Fibroblast of skin of right biceps (primary cell): ENCODE measurements at places on chromosomes 5 and 9.

DNA sequence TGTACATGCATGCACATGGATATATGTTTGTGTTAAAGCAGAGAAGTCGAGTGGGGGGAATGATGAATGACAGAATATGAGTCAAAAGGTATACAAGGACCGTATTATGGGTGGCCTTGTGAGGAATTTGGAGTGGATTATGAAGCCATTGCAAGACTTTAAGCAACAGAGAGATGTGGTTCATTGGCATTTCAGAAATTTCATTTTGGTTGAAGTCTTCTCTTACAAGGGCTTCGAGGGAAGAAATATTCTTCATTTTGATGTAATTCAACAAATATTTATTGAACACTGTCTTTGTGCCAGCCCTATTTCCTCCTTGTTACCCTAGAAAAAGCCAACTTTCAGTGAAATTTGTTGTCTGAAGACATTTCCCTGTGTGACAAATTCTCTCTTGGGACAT lies 83.9 kb upstream of the SLCO6A1 start:
- DNase-seq, result peak; percentile 68

DNA sequence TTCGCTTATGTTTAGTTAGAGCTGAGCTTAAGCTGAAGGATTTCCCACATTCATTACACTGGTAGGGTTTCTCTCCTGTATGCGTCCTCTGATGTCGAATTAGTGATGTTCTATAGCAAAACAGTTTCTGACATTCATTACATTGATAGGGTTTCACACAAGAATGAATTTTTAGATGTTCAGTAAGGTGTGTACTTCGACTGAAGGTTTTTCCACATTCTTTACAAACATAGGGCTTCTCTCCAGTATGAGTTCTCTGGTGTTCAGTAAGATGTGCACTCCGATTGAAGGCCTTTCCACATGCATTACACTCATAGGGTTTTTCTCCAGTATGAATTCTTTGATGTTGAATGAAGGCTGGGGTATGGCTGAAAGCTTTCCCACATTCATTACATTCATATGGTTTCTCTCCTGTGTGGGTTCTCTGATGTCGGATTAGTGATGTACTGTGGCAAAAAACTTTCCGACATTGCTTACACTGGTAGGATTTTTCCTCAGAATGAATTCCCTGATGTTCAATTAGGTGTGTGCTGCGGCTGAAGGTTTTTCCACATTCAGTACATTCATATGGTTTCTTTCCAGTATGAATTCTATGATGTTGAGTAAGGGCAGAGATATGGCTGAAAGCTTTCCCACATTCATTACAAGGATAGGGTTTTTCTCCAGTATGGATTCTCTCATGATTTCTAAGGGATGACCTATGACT lies 14.6 kb downstream of the ZNF883 start:
- no peak for DNase-seq

- no peak for DNase-seq
These were observed 229.6 kb upstream of the DAP start for GRCh38 chr5:10990634-10991033.

DNA sequence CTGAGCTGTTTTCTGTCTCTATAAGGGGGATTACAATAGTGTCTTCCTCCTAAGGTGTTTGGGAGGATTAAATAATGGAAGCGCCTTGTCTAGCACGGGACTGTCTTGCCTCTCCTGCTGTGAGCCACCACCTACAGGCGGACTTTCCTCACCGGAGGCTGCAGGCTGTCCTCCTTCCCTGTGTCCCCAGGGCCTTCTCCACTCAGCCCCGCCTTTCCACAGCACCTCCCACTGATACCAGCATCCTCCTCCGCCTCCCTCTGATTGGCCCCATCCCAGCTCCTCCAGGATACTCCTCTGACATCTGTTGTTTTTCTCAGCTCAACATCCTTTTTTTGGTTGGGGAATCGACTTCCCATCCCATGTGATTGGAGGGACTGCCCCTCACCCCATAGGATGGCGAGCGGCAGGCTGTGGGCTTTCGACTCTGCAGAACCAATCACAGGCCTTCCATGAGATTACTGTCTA lies 851 bp upstream of the ZDHHC12 start:
- DNase-seq, result peak; percentile 82

- no peak for DNase-seq
These were observed 571 bp upstream of the S1PR3 start for GRCh38 chr9:88990729-88991065.

GRCh38 chr9:85416715-85417114 lies 325.0 kb downstream of the AGTPBP1 start:
- no peak for DNase-seq

GRCh38 chr9:69370430-69370829 lies 45.4 kb downstream of the ENTREP1 start:
- no peak for DNase-seq

DNA sequence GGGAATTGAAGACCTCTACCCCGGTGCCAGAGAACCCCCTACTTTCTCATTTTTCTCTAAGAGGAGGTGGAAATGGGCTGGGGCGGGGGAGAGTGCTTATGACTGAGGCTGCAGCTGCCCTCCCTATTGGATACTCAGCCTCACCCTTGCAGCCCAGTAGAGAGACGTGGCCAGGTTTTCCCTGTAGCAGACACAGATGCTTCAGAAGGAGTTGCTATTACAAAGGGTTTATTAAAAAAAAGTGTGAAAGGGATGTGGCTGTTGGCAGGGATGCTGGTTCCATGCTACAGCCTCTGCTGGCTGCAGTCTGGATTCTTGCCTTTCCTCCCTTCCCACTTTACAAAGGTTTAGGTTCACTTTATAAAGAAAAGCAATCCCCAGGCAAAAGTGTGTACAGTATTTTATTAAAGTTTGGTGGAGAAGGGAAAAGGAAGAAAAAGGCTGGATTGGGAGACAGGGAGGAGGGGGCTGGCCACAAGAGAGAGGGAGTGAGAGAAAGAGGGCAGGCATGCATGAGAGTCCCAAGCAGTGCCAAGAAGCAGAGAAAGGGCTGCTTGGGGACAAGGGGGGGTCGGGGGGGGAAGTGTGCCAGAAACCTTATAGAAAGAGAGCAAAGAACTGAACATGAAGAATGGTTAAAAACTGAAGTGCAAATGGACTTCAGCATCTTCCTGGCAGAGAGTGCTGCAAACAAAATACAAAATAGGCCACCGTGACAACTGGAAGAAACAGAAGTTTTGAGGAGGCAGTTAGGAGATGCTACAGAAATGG lies 29.5 kb upstream of the NFIB start:
- no peak for DNase-seq

DNA sequence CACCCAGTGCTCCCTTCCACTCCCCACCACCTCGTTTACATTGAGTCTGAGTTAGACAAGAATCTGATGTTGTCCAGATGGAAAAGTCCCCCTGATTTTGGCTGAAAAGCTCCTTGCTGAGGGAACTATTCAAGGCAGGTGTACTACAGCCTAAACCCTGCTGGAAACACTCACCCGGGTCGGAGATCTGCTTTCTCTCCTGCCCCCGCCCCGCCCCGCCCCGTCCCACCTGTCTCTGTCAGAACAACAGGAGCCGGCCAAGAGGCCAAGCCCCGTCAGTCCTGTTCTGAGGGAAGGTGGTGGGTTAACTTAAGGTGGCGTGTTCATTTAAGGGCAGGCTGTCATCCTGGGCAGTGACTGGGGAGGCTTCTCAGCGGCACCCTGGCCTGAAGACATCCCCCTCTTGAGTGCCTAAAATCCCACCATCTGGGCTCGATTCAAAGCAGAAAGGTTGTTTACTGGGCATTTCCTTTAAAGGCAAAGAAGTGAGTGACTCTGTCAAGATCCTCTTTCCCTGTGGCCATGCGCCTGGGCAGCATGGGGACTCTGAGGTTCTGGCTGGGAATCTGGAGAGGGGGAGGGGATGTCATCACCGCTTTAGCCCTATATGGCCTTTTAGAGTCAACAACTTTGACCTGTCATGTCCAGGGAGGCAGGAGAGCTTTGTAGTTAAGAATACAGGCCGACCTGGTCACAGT lies 71.1 kb upstream of the NEURL1B start:
- no peak for DNase-seq

DNA sequence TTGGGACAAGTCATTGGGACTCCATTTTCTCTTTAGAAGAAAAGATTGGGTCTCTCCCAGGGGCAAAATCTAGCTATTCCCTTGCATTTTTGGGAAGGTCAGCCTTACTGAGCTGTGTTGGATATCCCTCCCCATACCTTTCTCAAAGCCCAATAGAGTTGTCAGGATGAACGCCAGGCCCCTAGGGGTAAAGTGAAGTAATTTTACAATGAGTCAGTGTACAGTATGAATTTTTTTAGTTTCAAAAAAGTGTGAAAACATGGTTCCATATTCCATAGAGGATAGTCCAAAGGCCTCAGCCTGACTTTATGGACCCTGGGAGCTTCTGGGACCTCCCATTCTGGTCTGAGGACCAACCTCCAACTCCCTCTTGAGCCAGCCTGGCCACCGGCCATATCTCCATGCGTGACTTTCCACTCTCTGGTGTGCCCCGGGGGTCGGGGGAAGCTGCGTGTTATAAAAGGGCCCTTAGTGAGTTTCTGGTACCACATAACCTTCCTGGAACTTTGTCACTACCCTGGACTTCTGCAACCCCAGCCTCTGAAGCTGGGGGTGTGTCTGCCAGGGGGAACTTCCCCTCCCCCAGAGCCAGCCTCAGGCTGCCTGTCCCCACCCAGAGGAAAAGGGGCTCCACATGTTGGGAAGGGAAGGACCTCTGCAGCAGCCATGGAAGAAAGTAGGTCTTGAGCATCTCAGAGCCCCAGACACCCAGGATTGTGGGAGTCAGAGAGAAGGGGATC lies 52.4 kb upstream of the SYNPO start:
- DNase-seq, result peak; percentile 54

DNA sequence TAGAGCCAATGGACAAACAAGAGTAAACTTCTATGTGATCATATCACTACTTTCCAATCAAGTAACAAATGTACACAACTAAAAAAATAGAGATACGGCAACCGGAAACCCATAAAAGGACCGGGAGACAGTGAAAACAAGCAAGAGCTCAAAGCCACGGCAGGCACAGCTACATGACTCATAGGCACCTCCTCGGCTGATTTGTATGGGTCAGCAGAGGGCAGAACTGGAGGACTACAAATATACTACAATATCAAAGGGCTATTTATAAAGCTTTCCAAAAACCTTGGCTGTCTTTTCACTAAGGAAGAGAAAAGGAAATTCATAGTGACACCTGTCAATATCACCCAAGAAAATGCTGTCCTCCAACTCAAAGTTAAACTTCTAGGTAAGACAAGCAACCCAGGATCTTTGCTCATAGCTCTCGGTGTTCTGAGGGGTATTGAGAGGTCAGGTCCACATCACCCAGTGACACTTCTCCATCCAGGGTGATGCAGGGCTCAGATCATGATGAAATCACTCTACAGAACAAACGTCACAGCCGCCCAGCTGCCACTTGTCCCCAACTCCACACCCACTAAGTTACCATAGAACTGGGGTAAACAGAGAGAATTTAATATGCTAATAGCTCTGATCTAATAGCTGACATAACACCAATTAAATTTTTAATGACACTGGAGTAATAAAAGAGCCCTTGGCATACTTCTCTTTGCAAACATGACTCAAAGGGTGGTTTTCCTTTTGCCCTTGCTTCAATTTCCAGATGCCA lies 41.3 kb downstream of the PFDN1 start:
- DNase-seq, result peak; percentile 74

GRCh38 chr5:155699385-155699784 lies 627.6 kb upstream of the SGCD start:
- no peak for DNase-seq

GRCh38 chr5:174187481-174187880 lies 142.0 kb downstream of the NSG2 start:
- no peak for DNase-seq

- DNase-seq, result no peak
These were observed 62.8 kb upstream of the RARS1 start for GRCh38 chr5:168423478-168423877.

DNA sequence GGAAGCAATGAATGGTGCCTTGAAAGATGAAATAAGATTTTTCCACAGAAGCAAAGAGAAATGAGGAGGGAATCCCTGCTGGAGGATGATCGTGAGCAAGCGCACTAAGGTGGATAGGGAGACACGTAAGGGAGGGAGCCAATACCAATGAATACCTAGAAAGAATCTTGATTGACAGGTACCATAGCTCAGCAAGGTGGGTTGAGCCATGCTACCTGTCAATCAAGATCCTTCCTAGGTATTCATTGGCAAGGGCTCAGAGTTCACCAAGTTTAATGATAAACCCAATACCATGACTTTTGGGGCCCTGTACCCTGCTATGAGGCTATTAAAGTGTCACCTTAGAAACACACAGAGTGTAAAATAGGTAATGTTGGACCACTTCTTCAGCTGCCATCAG lies 226.8 kb downstream of the GRIA1 start:
- no peak for DNase-seq

- DNase-seq, result peak; percentile 2
These were observed 85.1 kb downstream of the BRINP1 start for GRCh38 chr9:119284118-119284517.

GRCh38 chr5:135535820-135536801 lies at the start of gene NEUROG1:
Gene NEUROG1, minus strand, starts transcription at chr5:135535964. Its CDS starts 274 bp downstream, at chr5:135535690.
- no peak for DNase-seq

GRCh38 chr9:97412626-97413385 lies 910 bp downstream of the TDRD7 start:
- DNase-seq, result no peak

DNA sequence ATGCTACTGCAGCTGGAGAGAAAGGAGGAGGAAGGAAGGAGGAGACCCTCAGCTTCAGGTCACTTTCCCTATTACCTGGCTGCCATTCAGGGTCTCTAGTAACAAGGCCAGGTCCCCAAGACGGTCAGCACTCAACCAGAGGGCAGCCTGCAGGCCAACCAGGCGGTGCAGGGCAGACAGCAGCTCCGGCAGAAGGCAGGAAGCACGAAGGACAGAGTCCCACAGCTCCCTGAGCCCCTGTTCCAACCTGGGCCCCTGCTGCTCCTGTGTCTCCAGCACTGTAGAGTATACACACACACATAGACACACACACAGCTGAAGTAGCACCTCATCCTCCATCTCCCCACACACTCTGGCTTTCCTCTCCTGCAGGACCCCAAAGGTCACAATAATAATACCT lies 1.7 kb downstream of the FANCG start:
- DNase-seq, result no peak

- peak; percentile 63 for DNase-seq
These were observed 10.8 kb downstream of the TSPAN17 start for GRCh38 chr5:176658007-176658599.
